ENCODE measurements at places on chromosomes 16 and 17. TPM values are rescaled to one million over a fixed set of nuclear protein-coding genes. Genes with fewer than 3 reads are reported as not detected.

Gene ZNF764
- 16.8 TPM for total RNA-seq

Gene HOXB1
- 0.79 TPM for total RNA-seq

GRCh38 chr16:35713762-35714650 is 2254.6 kb downstream of the TP53TG3F start:
- H3K4me3 ChIP-seq: no peak overlapping the region
- no peak for DNase-seq
- no peak overlapping the region for H3K27ac ChIP-seq
- no peaks in the 10 kb centered on the region for H3K36me3 ChIP-seq

- peaks cover 14% of the 10 kb centered on the region for H3K4me1 ChIP-seq
- H3K36me3 ChIP-seq: peaks cover 8% of the 10 kb centered on the region
- DNase-seq: no peak
- no peak overlapping the region for H3K27ac ChIP-seq
- peaks cover 17% of the 10 kb centered on the region for H3K27me3 ChIP-seq
These were observed 6.5 kb downstream of the FDXR start for GRCh38 chr17:74866198-74866835.
